ENCODE measurements at places on chromosomes 12 and 14. TPM values are rescaled to one million over a fixed set of nuclear protein-coding genes. Genes with fewer than 3 reads are reported as not detected.
A peak's percentile ranks its signal among the peaks of the same experiment; 100 is the strongest.

Gene CLEC4A
- total RNA-seq: 0.79 TPM

- DNase-seq: no peak
These were observed 114.9 kb downstream of the SAMD4A start for GRCh38 chr14:54681811-54682261.

Gene TMEM30B
- total RNA-seq: 0.22 TPM

DNA sequence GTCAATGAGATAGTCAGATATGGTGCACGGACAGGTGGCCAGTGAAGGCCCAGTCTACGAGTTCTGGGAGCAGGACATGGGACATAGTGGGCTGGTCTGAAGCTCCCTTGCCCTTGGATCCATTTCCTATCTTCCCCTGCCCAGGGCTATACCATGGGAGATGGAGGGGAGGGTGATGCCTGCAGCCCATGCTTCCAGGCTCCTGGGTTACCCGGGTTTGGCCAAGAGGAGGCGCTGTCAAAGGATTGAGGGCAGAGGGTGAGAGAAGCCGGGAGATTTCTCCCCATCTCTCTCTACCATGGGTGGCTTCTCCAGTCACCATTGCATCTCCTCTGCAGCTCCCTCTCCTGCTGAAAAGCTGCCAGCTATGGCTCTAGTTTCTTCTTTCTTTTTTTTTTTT, 52.8 kb upstream of the LHX5 start:
- no peak for DNase-seq

DNA sequence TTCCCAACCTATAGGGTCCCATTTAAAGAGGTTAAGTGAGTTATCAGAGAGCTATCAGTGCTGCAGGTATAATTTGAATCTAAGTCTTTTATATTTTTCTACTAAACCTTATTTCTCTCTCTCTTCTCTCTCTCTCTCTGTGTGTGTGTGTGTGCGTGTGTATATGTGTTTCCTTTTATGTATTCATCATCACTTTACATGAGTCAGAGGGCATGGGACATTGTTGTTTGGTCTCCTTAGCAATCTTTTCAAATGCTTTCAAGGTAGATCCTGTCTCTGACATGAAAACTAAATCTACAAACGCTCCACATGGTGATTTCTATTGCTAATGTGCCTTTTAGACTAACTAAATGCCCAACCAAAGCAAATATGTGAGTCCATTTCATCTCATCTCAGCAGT, 459.7 kb downstream of the BTG1 start:
- DNase-seq: peak; percentile 53

DNA sequence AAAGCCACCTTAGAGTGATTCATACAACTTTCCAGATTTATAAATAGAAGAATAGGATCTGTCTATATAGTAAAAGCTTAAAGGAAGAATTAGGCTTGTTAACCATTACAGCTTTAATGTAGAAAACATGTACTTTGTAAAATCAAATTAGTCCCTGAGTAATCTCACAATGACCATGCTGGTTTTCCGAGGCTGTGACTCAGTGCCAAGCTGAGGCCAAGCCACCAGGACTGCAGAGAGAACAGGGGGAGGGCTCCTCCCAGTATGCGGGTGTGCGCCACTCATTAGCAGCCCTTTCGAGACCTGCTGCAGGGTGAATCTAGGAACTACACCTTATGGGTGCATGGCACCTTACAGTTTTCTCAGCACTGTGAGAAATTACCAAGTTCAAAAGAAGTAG, 167.0 kb downstream of the EFCAB11 start:
- DNase-seq: peak; percentile 6

DNA sequence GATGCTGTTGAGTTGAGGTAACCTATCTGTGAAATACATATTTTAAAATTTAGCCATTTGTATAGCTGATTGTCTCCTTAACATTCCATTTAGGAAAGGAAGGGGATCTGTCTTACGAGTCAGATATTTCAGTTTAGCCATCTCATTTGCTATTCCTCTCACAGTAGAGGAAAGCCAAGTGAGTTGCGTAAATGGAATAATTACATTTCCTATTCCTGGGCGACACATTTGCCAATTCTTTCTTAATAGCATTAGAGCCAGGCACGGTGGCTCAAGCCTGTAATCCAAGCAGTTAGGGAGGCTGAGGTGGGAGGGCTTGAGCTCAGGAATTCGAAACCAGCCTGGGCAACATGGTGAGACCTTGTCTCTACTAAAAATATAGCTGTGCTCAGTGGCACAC, 116.3 kb downstream of the TMX1 start:
- peak; percentile 33 for DNase-seq

Data from MCF 10A (cell line).